ENCODE measurements at places on chromosomes 4 and X.

- no peak for DNase-seq
These were observed 213.3 kb upstream of the INTU start for GRCh38 chr4:127419431-127419830.

GRCh38 chrX:74535086-74535407, 79.4 kb downstream of the RLIM start:
- DNase-seq, result no peak

DNA sequence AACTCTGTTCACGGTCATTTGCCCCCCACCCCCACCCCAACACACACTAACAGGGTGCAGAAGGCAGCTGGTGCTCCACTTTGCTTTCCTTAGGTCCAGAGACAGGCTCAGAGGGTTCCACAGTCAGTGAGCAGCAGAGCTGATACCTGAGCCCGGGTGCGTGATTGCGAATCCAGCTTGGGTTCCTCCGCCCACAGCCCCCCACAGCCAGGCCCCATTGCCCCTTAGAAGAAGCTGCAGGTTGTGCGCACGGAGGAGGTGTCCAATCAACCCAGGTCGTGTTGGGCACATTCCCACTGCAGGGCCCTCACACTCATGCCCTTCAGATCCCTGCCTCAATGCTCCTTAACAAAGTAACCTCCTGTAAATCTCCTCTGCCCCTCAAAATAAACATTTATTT, 85.0 kb downstream of the WFS1 start:
- DNase-seq, result no peak

DNA sequence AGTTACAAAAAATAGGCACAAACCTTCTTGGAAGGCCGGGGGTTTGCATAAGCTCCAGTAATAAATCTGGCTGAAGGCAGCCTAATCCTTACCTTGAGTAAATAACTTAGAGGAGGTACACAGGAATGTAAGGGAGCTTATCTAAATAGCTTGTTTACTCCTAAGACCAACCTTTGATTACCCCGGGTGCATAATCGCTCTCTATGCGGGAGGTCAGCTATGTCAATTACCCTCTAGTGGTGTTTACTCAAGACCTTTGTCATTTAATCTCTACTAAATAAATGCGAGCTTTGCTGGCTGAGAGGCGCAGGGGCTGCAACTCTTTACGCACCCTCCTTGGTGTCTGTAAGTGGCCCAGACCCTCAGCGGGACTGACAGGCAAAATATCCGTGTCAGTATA, 50.2 kb upstream of the MAP9 start:
- no peak for DNase-seq

DNA sequence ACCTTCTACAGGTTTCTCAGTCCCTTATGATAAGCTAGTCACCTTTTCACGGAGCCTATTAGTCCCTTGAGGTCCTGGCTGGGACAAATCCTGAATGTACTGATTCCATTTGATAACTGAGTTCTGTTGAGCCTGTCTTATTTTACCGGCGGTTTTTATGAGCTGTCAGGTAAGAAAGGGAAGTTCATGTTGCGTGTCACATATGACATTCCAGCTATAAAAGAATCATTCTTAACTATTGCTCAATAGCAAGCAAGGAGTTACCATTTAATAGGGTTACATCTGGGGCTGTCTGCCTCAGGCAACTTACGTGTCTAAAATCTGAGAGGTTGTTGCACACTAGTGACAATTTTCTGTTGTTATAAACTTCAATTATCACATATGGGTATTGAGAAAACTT, 394.6 kb downstream of the TECRL start:
- DNase-seq, result no peak

DNA sequence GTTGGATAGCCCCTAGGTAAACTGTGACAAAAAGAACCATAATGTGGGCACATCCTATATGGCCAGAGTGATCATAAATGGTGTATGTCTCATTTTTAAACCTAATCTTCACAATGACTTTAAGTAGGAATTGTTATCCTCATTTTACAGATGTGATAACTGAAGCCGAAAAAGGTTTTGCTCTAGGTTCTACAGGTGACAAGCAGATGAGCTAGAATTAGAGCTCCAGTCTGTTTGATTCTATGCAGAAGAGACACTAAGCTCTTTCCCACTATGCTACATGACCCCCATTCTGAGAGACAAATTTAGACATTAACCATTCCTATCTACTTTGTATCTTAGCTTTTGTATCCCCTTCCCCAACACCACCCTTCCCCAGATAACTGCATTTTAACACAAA, 2.0 kb downstream of the AREG start:
- no peak for DNase-seq

GRCh38 chr4:124409044-124409443, 303.5 kb downstream of the ANKRD50 start:
- DNase-seq, result no peak

Data from KG1 (cell line).